CD4-positive, alpha-beta T cell treated with Interleukin-10 for 1 hour (primary cell): ENCODE measurements at places on chromosomes 2 and 18.
A peak's percentile ranks its signal among the peaks of the same experiment; 100 is the strongest.

DNA sequence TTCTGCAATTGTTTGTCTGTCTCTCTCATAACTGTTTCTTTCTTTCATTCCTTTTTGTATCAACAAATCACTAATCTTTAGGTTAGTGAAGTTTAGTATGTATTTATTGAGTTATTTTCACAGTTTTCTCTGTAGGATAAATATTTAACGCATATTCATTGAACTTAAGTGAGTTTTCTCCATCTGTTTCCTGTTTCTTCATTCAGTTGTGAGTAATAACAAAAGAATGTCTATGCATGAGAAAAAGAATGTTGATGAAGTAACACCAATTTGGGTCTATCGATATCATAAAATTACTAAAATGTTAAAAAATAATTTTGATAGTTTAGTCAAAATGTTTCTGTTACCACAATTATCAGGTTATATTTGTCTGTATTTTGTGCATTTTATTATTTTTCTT, 948.0 kb downstream of the DSC3 start:
- DNase-seq, result no peak

- DNase-seq, result no peak
Observed at GRCh38 chr18:28248653-28249052, 71.7 kb upstream of the CDH2 start.

DNA sequence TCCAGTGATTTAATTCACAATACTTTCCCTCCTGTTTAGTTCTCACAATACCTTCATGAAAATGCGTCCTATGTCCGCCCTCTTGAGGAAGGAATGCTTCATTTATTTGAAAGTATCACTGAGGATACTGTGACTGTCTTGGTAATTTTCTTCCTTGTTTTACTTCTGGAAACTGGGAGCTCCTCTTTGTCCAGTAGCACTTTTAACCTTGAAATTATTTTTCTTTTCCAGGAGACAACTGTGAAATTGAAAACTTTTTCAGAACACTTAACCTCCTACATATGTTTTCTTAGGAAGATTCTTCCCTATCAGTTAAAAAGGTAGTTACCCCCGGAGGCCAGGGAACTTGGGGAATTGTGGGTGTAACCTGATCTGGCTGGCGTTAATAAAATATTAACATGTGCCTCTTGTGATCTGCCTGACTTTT, 58.9 kb upstream of the STON1 start:
- DNase-seq, result no peak

DNA sequence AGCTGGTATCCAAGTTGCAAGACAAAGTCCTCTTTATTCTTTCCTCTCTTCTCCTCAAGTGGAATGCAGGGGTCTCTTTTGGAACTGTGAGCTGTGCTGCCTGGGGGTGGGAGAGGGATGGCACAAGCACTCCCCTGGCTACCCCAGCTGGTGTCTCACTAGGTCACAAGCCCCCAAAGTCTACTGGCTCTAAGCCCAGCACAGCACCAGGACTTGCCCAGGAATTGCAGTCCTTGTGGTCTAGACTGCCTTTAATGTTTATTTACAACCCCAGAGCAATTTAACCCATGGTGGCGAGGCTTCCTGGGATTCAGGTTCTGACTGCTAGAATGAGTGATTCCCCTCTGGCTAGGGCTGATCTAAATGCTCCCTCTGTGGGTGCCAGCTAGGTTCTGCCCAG, 199.0 kb upstream of the STK17B start:
- no peak for DNase-seq

DNA sequence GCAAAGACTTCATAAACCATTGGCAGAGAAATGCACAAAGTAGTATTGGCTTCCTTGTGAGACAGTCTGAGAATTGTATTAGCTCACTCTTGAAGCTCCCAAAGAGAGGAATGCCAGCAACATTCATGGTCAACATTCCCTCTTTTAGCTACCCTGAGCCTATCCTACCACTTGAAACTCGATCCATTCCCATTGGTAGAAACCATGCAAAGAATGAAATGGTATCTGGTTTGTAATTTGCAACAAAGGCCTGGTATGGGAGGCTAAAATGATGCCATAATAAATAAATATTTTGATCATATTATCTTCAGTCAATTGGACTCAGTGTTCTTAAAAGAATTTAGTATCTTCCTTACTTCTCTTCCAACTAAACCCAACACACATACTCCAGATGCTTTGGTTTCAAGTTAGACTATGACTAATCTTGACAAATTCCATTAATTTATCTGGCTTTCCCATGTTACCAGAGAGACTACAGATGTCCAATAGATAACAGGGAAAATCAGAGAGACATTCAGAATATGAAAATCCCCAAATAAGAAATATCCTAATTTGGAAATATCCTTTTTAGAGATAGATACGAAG, 102.9 kb downstream of the DHRS9 start:
- DNase-seq, result no peak

DNA sequence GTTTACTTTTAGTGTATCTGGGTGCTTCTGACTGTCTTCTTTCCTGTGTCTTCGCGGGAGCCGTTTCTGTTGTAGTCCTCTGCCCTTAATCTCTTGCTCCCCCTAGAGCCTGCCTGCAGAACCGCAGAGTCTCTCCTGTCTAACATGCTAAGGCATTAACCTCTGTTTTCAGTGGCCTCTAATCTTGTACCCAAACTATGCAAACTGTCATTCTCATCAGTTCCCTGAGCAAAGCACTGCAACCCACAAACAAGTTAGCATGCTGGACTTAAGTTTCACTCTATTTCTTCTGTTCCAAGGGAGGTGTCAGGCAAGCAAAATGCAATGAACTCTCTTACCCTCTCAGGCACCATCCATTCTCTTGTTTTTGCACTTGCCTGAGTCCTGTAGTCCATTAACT, 138.4 kb downstream of the OTX1 start:
- DNase-seq, result peak; percentile 1

GRCh38 chr2:237310515-237311114, 103.3 kb downstream of the COL6A3 start:
- no peak for DNase-seq

DNA sequence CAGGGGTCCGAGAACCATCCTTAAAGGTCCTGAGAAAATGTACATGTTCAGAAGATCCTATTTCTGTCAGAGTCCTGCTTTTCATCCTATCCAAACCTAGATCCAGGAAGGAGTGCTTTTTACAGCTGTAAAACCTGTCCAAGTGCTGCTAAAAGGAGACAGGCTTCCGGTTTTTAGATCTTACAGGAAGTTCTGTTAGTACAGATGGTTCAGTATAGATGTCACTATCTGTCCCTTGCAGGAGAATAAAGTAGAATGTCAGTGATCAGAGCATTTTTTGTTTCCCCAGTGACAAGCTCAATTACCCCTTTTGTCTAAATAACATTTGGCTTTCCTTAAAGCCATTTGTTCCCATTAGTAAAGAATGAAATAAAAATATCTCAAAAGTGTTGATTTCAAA, 98.3 kb downstream of the NRP2 start:
- DNase-seq, result no peak

GRCh38 chr2:184598316-184599053, at the start of gene ZNF804A:
Gene ZNF804A (plus strand): TSS chr2:184598529. CDS start chr2:184598960, 431 bp downstream.
- DNase-seq, result peak; percentile 8

- no peak for DNase-seq
Observed at GRCh38 chr2:234797566-234798250, 154.1 kb upstream of the SH3BP4 start.

DNA sequence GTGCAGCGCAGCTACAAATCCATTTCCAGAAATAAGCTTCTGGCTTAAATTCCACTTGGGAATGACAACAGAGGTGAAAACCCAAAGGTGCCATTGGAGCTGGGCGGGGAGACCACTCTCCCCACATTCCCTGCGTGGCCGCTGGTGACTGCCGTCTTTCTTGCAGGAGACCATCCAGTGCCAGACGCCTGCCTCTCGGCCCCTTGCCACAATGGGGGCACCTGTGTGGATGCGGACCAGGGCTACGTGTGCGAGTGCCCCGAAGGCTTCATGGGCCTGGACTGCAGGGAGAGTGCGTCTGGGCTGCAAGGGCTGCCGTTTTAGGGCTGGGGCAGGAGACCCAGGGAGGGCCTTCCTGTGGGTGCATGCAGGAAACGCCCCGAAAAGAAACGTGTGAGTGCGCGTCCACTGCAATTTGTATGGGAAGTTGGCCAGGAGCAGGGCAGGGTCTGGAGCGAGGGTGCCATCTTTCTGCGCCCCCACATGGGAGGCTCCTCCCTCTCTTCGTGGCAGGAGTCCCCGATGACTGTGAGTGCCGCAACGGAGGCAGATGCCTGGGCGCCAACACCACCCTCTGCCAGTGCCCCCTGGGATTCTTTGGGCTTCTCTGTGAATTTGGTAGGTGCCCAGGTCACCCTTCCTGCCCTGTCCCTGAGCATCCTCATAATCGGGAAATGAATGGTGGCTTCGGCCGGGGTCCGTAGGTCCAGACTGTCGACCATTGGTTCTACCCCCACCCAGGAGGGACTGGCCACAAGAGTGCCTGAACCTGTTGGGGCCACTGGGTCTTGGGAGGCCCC, 49.9 kb downstream of the SNED1 start:
- no peak for DNase-seq

GRCh38 chr18:75473316-75473715, 45.8 kb upstream of the SMIM21 start:
- no peak for DNase-seq

DNA sequence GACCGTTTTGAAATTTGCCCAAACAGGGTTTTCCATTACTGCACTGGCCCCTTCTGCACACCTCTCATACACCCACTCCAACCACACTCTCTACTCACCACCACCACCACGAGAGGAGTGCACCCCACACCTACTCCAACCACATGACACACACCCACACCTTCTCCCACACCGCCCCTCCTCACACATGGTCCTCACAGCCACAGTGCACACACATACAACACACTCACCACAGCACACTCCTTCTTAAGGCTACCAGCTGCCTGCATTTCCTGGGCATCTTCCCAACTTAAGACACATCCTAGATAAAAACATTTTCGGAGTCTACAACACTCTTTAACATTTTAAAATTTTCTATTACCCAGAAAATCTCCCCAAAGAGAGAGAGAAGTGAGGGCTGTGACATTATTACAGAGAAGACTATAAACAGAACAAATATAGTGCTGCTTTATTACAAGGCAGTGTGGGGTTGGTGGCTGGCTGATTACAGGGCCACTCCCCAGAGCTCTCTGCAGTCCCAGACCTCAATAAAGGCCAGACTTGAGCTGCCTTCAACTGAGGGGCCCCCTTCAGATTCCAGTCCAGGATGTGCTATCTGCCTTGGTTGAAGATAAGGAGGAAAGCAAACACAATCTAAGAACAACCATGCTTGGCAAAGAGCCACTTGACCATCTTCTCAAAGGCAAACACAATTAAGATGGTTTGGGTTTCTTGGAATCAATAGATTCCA, 36.1 kb downstream of the NHEJ1 start:
- peak; percentile 30 for DNase-seq

GRCh38 chr2:23520256-23520655, 135.3 kb downstream of the KLHL29 start:
- DNase-seq, result no peak

GRCh38 chr2:233375490-233376314, 21.4 kb downstream of the DGKD start:
- no peak for DNase-seq

DNA sequence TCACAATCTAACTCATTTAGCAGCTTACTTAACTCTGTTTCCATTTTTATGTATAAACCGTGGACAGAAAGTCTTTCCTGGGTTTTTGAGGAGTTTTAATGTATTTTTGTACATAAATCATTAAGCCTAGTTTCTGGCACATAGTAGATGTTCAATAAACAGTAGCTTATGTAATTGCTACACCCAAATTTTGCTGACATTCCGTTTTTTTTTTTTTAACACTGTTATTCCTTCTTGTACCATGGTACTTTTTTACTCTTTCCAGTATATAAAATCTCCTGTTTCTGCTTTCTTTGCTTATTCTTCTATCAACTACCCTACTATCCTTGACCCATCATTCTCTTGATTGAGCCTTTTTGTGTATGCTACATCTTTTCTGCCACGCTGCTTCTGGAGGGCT, 1151.3 kb upstream of the CRIM1 start:
- no peak for DNase-seq

GRCh38 chr2:79428745-79429144, 84.1 kb upstream of the CTNNA2 start:
- no peak for DNase-seq

GRCh38 chr18:814300-815084, 2.5 kb upstream of the YES1 start:
- DNase-seq, result no peak

DNA sequence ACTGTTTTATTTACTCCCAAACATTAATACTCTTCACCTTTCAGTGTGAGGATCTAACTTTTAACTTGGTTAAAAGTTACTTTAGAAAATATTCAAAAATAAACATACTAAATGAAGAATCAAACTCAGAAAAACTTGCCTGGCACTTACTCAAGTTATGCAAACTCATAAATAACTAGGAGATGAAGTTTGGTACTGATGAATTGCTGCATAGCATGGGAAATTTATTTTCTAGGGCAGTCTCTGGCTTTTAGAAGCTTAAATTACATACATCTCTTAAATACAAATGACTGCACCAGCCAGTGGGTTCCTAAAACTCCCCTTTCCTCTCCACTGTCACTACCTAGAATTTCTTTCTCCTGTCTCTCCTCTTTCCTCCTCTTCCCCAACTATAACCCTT, 46.7 kb upstream of the CREB1 start:
- no peak for DNase-seq

- no peak for DNase-seq
Observed at GRCh38 chr2:63434024-63435001, 154.0 kb downstream of the WDPCP start.

GRCh38 chr2:66481100-66481549, 46.2 kb downstream of the MEIS1 start:
- no peak for DNase-seq

GRCh38 chr2:238401551-238401950, 25.2 kb upstream of the ASB1 start:
- no peak for DNase-seq

DNA sequence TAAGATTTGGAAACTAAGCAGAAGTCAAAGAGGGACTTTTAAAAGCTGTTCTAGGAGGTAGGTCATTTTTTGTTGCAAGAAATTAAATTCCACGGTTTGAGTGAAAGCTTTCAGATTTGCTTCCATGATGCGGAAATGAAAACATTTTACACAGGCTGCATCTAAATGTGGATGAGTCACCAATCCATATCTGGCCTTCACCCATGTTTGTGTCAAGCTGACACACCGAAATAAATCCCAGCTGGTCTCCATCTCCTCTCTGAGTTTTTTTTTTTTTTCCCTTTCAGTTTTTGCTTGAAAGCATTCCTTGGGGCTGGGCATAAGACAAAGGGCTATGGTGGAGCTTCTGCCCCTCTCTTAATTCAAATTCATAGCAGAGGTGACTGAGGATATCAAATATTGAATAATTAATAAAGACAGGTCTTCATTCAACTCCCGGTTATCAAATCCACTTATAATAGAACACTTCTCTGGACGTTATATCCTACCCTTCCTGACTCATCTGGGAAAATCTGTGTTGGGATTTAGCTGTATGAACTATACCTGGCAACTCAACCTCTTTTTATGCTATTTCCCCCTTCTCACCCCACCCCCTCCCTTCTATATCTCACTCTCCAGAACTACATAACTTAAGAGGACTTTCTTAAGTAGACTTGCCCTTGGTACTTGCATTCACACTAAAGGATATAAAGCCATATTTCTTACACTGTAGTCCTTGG, 558.3 kb upstream of the GCFC2 start:
- no peak for DNase-seq
